ENCODE measurements at places on chromosomes 6 and 20. TPM values are rescaled to one million over a fixed set of nuclear protein-coding genes. Genes with fewer than 3 reads are reported as not detected.

GRCh38 chr6:155708100-155708499 is 252.5 kb upstream of the NOX3 start:
- DNase-seq = no peak

- peak; percentile 50 for DNase-seq
Measured at GRCh38 chr6:4910037-4910760, 93.6 kb downstream of the RPP40 start.

Gene RANBP9
- total RNA-seq = 50.6 TPM

- no peak for DNase-seq
Measured at GRCh38 chr20:49685809-49686208, 27.9 kb downstream of the B4GALT5 start.

- DNase-seq = no peak
Measured at GRCh38 chr6:7025861-7026260, 81.9 kb upstream of the RREB1 start.

Gene GFOD1
- total RNA-seq = 16.0 TPM

GRCh38 chr6:137190583-137191094 is 17.2 kb upstream of the IL22RA2 start:
- DNase-seq = no peak

Gene TCP11
- total RNA-seq = not detected

GRCh38 chr6:122623279-122623678 is 13.1 kb downstream of the PKIB start:
- DNase-seq = no peak

- peak; percentile 8 for DNase-seq
Measured at GRCh38 chr6:159830501-159831372, 30.7 kb downstream of the PNLDC1 start.

Gene OPRL1
- total RNA-seq = 0.62 TPM

Gene PSORS1C2
- total RNA-seq = not detected

All from tongue (tissue), 3 donors.